Activated CD4-positive, alpha-beta T cell treated with anti-CD3 and anti-CD28 coated beads, Interleukin-2, amount 50 U/mL, for 16 hours (primary cell): ENCODE measurements at places on chromosomes 2 and 18.
A peak's percentile ranks its signal among the peaks of the same experiment; 100 is the strongest.

GRCh38 chr2:222424729-222425671 lies 657 bp downstream of the SGPP2 start:
- no peak for DNase-seq

GRCh38 chr2:121231385-121232000 lies 53.5 kb downstream of the TFCP2L1 start:
- DNase-seq = no peak

GRCh38 chr2:163659224-163659623 lies 76.6 kb downstream of the FIGN start:
- no peak for DNase-seq

DNA sequence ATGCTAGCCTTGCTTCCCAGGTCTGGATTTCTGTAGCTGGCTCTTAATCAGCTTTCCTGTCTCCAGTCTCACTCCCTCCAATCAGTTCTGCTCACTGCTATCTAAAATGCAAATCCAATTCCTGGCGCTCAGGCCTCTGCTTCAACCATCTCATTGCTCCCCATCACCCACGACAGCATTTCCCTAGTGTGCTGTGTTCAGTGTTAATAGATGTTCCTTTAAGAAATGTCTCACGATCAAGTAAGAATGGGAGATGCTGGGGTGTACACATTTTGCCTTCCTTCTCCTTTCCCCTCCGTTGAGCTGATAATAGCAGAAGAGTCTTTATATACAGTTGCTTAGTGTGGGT lies 1.6 kb upstream of the PUM2 start:
- no peak for DNase-seq

- DNase-seq = no peak
Measured at GRCh38 chr18:22676423-22676822, 256.7 kb upstream of the RBBP8 start.

GRCh38 chr2:129117434-129117833 lies 798.8 kb upstream of the HS6ST1 start:
- no peak for DNase-seq

DNA sequence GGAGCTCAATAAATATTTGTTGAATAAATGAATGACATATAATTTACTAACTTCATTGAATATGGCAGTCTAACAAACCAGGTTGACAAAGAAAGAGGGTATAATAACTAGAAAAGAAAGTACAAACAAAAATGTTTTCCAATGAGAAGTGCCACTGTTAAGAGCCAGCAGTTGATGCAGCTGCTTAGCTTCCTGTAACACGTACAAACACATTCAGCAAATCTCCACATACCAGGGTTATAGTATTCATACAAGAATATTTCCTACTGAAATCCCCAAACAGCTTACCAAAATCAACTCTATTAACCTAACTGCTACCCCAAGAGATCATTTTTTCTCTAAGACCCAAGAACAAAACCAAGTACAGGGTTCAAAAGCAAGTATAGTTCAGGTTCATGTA lies 77.7 kb downstream of the THADA start:
- DNase-seq = no peak

GRCh38 chr2:139465789-139466188 lies 685.6 kb upstream of the NXPH2 start:
- DNase-seq = no peak

GRCh38 chr18:79068341-79068936 lies 755 bp upstream of the ATP9B start:
- DNase-seq = peak; percentile 28

- DNase-seq = no peak
Measured at GRCh38 chr2:161418715-161419637, 2.9 kb downstream of the TBR1 start.

DNA sequence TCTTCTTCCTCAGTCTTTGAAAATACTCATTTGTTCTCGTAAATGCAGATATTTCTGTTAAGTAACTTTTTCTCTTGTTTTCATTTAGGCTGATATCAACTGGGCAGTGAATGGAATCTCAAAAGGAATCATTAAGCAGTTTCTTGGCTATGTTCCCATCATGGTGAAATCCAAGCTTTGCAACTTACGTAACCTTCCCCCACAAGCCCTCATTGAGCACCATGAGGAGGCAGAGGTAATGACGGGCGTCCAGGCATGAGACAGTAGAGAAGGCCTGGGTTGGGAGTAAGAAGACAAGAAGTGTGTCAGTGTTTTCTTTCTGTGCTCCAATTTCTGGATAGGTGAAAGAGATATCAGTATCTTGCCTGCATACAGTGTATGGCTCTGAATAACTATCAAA lies 5.1 kb downstream of the POLR1B start:
- DNase-seq = no peak

DNA sequence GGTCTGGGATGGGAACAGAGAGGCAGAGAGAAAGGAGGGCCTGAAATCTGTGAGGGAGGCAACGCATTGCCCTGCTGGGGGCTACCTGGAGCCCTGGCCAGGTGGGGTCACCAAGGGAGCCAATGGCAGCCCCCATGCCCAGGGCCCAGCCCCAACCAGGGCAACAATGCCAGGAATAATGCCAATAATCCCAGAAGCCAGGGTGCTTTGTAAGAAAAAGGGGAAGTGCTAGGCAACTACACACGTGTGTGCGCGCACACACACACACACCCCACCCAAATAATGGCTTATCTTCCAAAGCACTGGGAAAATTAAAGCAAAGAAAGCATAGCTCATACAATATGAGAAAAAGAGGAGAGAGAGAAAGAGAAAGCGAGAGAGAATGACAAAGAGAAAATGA lies 7.0 kb upstream of the CLEC4F start:
- DNase-seq = no peak

DNA sequence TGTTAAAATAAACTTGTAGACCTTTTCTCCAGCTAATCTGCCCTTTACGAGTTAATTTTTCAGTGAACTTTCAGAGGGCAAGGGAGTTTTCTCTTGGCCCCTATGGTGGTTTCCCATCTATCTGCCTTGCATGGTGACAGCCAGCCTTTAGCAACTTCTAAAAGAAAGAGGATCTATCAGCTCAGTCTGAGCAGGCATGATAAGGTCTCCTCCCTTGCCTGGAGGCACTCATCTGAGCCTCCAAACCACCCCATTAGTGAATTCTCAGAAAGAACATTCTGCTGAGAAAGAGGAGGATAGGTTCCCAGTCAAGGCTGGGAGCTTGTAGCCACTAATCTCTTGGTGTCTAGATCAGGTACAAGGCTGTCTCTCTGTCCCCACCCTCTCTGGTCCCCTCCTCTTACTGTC lies 10.7 kb upstream of the GYPC start:
- no peak for DNase-seq
